ENCODE measurements at places on chromosomes 16 and 17.

- DNase-seq, result no peak
These were observed 973 bp upstream of the KRT15 start for GRCh38 chr17:41519501-41520224.

DNA sequence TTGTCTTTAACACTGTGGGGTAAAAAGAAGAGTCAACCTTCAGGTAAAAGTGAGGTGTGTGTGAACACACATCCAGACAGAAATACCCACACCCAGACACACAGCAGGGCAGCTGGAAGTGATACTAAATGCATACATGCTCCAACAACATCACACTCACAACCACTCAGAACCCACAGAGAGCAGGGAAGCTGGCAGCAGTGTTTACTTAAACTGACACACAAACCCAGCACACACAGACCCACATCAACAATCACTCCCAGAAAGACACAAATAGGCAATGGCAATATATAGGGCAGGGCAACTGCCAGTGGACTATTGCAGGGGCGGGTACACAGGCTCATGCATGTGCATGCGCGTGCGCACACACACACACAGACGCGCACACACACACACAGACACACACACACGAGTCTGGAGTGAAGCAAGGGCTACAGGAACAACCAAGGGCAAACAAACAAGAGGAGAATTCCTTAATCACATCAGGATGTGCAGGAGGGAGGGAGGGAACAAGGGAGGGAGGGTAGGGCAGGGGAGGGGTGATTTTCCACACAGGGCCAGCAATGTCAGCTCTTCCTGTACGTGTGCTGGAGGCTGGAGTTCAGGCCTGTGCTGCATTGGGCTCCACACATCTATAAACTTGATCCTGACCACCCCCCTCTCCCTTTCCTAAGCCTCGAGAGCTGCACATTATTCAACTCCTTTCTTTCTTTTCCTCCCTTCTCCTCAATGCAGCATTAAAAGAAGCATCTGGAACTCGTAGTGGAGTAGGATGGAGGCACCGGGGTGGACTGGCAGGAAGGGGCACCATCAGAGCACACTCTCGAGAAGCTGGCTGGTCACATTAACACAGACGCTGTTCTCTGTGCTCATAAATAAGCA is 30.1 kb downstream of the HIC1 start:
- no peak for DNase-seq

GRCh38 chr16:66152181-66152580 is 214.3 kb upstream of the CDH5 start:
- DNase-seq, result no peak

- no peak for DNase-seq
These were observed 36.1 kb downstream of the KCNJ2 start for GRCh38 chr17:70205401-70205800.

DNA sequence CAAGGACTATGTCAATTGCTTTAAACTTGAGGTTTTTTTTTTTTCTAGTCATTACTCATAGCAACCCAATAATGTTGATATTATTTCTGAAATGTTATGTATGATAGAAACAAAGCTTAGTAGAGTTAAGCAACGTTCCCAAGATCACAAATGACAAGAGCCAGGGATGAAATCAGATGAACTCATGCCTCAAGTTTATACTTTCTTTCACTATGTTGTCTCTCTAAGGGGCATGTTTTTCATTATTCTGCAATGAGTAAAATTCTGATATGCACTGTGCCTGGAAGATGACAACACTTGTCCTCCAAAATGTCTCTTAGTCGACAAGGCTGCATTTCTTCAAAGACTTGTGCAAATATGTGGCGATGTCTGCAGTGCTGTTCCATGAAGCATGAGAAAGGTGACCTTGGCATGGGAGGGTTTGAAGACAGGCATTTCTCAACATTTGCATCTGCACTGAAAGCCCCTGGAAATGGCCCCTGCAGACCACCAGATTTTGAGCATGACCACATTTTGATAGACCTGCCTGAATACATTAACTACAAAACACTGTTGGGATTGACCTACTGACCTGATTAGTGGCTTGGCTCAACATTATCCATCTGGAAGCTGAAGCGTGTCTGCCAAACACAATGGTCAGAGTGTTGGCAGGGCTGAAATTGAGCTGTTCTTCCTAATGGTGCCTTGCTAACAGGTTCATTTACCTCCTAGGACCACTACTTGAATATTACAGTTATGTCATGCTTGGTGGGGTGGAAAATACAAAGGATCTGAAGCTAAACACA is 1027.5 kb downstream of the CDH11 start:
- no peak for DNase-seq

GRCh38 chr17:48548523-48549280 is 3.8 kb upstream of the HOXB2 start:
- no peak for DNase-seq

- peak; percentile 18 for DNase-seq
These were observed 177.0 kb upstream of the IRX6 start for GRCh38 chr16:55146966-55147365.

- no peak for DNase-seq
These were observed 5.9 kb upstream of the C16orf95 start for GRCh38 chr16:87322833-87323726.

- DNase-seq, result no peak
These were observed 18.6 kb downstream of the TMEM98 start for GRCh38 chr17:32946375-32947135.
